ENCODE measurements at places on chromosomes 12 and 14.

GRCh38 chr14:50666772-50667683 is 1.1 kb downstream of the SAV1 start:
- DNase-seq = peak; percentile 44

DNA sequence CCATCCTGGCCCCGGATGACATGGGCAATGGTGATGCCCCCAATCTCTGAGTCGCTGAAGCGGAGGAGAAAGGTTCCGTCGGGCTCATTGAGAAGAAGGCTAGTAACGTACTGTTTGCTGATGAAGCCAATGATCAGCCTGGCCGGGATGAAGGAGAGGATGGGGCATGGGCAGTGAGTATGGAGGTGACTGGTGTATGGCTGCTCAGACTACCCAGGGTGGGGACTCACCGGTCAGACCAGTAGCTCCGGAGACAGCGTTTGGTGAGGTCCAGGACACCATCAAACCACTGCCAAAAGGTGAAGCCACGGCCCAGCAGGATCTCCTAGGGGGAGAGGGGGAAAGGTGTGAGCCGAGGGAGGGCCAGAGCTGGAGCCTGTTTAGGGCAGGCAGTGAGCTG is 10.9 kb downstream of the NAB2 start:
- no peak for DNase-seq

- DNase-seq = no peak
Measured at GRCh38 chr12:42473130-42473529, 116.4 kb downstream of the PRICKLE1 start.

GRCh38 chr12:65278576-65279368 is at the start of gene MSRB3:
Gene MSRB3 (plus strand): TSS chr12:65278683. CDS start chr12:65308580, 29,897 bp downstream.
- DNase-seq = peak; percentile 87

DNA sequence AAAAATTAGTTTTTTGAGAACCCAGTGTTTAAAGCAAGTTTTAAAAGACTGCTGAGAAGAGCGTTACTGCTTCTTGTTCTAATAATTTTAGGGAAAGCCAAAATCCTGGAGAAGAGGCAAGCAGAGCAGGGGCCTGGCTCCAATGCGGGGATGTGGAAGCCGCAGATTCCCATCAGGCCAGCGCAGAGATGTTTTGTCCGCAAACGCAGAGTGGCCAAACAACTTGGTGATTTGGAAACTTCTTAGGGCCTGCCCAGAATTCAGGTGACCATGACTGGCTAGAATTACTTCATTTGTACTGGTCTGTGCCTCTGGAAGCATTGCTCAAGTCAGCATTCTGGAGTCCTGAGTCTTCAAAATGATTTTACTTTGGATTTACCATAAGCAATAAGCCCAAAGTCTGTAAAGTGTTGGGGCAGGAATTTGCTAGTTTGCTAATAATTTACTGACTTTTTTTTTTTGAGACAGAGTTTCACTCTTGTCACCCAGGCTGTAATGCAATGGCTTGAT is 208.4 kb downstream of the PPM1H start:
- DNase-seq = no peak

DNA sequence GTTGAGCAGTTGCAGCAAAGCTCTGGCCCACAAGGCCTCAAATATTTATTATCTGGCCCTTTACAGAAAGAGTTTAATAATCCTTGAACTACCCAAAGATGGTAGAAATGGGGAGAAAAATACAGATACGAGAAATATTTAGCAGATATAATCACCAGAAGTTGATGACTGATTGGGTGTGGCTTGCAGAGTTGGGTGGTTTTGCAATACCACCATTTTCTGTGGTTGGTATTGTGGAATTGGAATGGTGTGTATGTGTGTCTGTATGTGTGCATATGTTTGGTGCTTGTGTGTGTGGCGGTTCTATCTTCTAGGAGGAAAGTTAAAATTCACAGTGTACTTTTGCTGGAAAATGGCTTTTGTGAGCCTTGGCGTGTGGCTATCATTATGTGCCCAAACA is 85.4 kb upstream of the MANSC4 start:
- DNase-seq = no peak

- no peak for DNase-seq
Measured at GRCh38 chr12:91179315-91179714, 3.3 kb downstream of the DCN start.

- DNase-seq = peak; percentile 52
Measured at GRCh38 chr12:7837366-7837765, 35.3 kb downstream of the SLC2A14 start.

DNA sequence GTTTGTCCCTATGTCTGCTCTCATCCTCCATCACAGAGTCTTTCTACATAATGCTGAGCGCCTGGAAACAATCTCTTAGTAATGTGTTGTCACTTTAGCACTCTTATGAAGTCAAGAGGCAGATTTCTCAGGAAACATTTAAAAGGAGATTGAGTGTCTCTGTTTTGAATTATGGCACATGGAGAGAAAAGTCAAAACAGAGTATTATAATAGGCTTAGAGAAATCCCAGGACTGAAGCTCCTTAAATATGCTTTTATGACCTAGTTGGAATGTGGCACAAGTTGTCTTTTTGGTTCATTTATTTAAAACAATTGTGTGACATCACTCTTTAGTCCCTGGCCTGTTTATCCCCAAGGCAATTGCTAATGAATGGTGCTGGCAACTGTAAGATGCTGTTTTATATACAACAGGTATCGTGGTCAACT is 117.8 kb upstream of the HIF1A start:
- DNase-seq = no peak

GRCh38 chr14:76872796-76873432 is 46.7 kb downstream of the LRRC74A start:
- DNase-seq = peak; percentile 69

GRCh38 chr12:47940773-47941474 is 22.5 kb upstream of the TMEM106C start:
- DNase-seq = no peak

DNA sequence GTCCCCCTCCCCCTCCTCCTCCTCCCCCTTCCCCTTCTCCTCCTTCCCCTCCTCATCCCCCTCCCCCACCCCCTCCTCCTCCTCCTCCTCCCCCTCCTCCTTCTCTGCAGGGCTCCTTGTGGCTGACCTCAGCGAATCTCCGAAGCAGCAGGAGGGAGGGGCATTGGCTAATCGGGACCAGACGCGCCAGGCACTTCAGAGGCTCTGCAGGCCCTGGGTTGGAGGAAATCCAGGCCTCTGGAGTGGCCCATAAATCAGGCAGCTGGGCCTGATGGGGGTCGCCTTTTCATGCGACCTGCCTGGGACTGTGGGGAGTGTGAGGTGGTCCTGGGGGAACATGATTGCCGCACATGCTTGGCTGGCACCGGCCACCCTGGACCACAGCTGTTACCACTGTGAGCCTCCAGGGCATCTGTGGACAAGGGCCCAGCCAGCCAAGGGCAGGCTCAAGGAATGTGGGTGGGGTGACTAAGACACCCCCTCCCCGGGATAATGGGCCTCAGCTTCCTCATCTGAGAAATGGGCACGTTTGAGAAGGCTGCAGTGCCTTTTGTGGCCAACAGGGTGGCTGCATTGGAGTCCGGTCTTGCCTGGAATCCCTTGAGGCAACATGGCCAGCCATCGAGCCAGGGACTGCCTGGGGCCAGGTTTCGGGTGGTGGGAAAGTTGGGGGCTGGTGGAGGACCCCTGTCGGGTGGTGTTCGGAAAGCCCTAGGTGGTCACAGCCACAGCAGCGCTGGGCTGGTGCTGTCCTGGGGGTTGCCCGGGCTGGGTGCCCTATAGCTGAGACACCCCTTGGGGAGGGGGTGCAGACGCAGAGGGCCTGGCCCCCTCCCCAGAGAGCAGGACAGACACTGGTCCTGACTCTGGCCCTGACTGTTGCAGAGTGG is 12.0 kb downstream of the KIF26A start:
- DNase-seq = no peak

DNA sequence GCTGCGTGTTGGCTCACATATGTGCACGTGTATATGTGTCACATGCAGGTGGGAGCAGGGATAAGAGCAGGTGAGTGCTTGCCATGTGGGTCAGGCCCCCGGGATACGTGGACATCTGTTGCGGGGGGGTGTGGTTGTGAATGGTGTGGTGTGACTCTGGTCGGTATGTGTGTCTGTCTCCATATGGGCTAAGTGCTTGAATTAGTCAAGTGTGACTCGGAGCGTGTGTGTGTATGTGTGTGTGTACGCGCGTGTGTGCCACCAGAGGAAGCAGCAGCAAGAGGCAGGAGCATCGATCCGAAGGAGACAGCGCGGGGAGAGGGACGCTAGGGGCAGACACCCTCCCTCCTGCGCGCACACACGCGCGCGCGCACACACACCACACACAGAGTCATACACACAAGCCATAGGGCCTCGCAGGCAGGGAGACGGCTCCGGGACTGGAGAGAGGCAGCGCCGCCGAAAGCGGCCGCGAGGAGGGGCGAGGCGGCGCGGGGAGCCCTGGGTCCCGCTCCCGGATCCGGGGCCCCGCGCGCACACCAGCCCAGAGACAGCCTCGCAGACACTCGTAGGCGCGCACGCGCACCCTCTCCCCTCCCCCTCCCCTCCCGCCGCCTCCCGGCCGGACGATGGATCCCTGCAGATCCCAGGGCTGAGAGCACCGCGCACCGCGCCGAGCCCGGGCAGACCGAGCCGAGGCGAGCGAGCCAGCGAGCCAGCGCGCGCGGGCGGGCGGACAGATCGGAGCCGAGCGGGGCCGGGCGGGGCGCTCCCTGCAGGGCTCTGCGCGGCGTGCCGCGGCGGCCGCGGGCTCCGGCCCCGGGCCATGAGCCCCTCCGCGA is at the start of gene ASIC1:
ASIC1 (plus strand) TSS at position 597 of the 842 bp plus-strand sequence. CDS start 1,171 bp downstream, outside the sequence.
- peak; percentile 86 for DNase-seq

DNA sequence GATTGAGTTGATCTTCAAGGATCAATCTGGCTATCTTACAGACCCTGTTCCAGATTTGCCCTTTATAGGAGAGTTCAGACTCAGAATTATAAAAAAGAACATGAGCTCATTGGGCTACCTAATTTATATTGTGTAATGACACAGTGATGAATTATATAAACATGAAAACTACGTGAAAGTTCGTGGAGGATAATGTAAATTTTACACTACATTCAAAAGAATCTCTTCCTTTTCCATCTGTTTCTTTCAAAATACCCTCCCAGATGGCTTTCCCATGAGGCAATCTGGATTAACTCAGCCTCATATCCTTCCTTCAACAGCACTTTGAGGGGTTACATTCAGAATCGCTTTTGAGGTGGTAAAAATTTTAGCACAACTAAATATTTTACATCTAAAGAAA is 129.3 kb downstream of the HMGA2 start:
- no peak for DNase-seq

GRCh38 chr12:128942960-128943477 is 89.7 kb downstream of the GLT1D1 start:
- DNase-seq = no peak

DNA sequence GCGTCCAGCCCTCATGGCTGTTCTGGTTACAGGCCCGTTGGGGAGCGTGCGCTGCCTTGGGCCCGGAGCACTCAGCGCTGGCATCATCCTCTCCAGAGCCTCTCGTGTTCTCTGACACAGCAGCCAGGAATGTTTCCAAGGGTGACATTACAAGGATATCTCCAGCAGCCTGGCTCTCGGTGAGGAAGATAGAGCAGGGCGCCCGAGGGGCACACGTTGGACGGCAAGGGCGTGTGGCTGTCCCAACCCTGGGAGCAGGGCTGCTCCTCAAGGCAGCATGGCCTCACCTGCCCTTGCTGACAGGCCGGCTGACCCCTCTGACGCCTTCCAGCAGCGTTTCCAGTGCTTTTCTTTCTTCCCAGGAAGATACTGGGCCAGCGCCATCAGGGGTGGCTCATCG is 14.4 kb downstream of the LRCOL1 start:
- DNase-seq = no peak

GRCh38 chr12:131115766-131116467 is 162.2 kb downstream of the ADGRD1 start:
- DNase-seq = peak; percentile 17

DNA sequence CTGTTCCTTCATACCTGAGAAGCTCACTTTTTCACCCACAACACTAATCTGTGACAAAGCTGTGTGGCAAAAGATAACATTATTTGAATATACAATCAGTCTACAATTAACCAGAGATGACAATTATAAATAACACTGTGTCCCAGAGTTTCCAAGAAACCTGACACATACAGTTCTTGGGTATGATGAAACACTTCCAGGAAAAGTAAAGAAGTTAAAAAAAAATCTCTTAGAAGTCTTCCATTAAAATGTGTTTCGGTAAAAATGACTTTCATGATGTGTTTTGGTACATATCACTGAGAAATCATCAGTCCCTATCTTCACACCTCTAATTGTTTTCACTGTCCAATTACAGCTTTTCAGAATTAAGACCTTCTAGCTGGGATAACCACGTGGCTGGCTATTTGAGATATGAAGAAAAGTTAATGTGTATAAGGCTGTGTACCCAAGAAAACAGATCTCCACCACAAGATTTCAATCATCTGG is 390.2 kb downstream of the SOX5 start:
- DNase-seq = no peak

DNA sequence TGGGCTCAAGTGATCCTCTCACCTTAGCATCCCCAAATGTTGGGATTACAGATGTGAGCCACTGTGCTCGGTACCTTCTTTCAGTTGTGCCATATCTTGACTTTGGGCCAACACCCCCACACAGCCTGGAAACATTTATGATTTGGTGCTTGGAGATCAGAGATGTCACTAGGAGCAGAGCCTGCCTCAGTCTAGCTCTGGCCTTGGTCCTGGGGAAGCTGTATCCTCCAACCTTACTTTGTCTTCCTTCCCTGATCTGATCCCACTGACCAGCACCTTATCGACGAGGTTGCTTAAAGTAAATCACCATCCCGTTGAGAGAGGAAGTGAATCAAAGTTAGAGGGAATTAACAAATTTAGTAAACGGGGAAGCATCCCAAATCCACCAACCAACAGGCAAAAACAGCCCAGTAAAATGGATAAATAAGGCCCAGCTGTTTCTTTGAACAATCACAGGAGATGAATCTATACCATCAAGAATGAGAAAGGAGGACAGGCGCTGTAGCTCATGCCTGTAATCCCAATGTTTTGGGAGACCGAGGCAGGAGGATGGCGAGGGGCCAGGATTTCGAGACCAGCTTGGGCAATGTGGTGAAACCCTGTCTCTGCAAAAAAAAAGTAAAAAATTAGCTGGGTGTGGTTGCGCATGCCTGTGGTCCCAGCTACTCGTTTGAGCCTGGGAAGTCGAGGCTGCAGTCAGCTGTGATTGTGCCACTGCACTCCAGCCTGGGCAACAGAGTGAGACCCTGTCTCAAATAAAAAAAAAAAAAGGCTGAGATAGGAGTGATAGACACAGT is 3.4 kb downstream of the PLBD2 start:
- no peak for DNase-seq

- no peak for DNase-seq
Measured at GRCh38 chr14:87430810-87431209, 562.2 kb downstream of the GALC start.

Measured in Right ventricle myocardium superior (tissue), 1 donor.